ENCODE measurements at places on chromosomes 3 and 15.

DNA sequence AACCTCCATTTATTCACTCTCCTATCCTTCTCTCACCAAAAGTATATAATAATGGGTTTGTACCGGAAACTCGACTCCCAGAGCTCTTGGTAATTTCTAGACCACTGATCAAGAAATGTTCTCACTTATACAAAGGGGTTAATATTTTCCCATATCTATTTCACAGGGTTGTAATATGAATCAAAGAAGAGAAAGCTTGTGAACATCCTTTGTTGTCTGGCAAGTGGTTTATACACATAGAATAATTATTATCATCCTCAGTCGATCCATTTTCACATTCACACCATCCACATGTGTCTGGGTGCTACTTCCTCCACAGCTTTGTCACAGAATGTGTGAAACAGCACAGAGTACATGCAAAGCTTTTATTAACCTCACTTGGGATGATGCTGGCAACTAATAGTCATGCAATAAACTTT is 29.9 kb upstream of the STT3B start:
- DNase-seq: no peak

DNA sequence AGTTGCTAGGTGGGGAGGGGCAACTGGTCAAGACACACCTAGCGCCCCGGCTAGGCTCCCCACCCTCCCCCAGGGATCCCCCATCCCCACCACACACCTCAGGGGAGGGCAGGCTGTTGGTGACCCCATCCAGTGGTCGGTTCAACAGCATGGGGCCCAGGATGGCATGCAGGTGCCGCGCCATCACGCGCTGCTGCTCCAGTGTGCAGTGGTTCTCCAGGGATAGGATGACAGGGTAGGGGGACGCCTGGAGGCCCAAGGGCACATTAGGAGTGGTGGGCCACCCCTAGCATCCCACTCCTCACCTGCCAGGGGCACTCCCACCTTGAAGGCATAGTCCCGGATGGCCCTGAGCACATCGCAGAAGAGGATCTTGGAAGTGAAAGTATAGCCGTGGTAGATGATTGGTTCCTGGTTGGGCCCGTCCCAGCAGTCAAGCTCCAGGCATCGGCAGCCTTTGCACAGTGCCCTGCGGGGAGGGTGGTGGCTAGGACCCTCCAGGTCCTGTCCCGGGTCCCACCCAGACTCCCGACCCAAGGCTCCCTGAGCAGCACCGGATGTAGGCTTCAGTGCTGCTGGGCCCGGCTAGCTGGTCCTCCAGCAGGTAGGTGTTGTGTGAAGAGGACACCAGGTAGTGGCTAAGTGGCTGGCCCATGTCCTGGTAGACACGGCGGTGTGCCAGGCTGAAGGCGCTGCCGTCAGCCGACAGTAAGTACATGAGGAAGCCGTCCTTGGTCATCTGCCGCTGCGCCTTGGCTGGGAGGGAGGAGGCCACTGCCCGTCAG is 19.4 kb downstream of the VILL start:
- no peak for DNase-seq

GRCh38 chr15:100461049-100461448 is 67.7 kb downstream of the CERS3 start:
- no peak for DNase-seq

GRCh38 chr3:53196575-53197407 is 35.8 kb downstream of the PRKCD start:
- DNase-seq: no peak

- no peak for DNase-seq
These were observed 7.8 kb upstream of the RFX7 start for GRCh38 chr15:56251315-56252095.

All from NCI-H2171 (cell line).